ENCODE measurements at places on chromosomes 2 and 18. TPM values are rescaled to one million over a fixed set of nuclear protein-coding genes. Genes with fewer than 3 reads are reported as not detected.
A peak's percentile ranks its signal among the peaks of the same experiment; 100 is the strongest.

GRCh38 chr2:3827673-3828575, 124.5 kb downstream of the DCDC2C start:
- DNase-seq, result no peak

DNA sequence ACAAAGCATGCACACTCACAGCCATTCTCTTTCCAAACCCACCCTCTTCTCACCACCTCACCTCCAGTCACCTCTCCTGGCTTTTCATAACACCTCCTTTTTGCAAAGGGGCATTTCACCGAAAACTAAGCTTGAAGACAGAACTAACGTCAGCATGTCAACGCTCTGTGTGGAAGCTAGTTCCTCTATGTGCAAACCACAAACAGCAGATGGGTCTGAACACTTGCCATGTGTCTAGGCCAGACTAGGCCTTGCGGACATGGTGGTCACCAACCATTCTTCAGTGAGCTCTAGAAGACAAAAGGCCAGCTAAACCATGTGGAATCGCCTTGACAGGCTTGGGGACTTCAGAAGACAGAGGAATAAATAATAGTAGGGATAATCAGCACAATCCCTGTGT, 148.5 kb downstream of the TXNL1 start:
- DNase-seq, result no peak

- DNase-seq, result no peak
These were observed 64.6 kb downstream of the NCKAP1 start for GRCh38 chr2:182973441-182974352.

DNA sequence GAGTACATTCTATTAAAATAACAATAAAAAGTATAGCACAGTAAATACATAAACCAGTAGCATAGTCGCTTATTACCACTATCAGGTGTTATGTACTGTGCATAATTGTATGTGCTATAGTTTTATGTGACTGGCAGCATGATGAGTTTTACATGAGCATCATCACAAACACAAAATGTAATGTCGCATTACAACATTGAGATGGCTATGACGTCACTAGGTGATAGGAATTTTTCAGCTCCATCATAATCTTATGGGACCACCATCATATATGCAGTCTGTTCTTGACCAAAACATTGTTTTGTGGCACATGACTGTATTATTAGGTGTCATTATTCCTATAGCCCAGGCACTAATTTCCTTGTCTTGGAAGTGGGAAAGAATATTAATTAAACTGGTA, 48.6 kb downstream of the ZDBF2 start:
- DNase-seq, result no peak

- no peak for DNase-seq
These were observed 13.3 kb upstream of the PRELID3A start for GRCh38 chr18:12394428-12394827.

DNA sequence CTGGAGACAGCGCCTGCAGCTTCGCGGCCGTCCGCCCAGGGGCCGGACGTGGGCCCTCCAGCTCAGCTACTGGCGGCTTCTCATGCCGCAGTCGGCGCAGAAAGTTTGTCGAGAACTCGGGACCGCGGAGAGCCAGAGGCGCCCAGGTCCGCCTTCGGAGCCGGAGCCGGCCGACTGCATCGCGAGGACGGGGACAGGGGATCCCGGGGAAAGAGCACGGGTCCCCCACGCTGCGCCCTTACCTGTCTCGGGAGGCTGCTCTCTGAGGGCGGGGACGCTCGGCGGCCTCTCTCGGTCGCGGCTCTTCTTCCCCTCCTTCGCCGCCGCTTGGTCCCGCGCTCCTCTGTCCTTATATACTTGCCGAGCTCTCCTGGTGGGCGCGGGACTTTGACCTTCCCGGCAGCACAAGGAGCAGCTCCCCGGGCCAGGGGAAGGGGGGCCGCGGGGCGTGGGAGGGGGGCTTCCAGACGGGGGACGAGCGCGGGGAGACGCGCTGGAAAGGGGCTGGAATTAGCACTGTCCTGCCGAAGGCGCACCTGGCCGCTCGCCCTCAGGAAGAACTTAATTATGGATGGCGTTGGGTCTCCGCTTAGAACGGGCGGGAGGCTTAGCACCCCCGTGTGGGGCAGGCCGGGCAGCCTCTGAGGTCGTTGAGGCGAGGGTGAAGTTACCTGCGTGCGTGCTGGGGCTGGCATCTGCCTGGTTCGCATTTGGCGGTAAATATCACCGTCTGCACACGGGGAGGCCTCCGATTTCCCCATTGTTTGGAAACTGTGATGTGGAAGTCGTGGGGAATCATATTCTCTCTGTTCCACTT, at the start of gene POMC:
Gene POMC, minus strand, starts transcription at position 325 of the 817 bp plus-strand sequence. CDS start 3,808 bp downstream, outside the sequence.
- DNase-seq, result no peak

- no peak for DNase-seq
These were observed 87.1 kb downstream of the MEP1B start for GRCh38 chr18:32276906-32277305.

DNA sequence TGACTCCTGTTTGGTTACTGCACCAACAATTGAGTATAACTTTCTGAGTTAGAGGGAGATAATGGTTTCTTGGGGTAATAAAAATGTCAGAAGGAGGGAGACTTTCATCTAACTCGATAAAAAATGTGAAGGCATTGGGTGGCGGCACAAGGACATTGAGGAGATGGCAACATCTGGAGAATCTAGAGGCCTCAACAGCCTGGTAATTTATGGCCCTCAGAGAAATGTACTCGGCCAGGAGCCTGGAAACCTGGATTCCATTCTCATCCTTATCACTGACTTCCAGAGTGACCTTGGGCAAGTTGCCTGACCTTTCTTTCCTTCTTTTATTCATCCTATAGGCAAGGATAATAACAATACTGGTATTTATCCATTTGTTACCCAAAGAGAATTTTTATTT, 173.5 kb upstream of the MEX3C start:
- DNase-seq, result no peak

GRCh38 chr2:85986121-85986520, 97.3 kb upstream of the ST3GAL5 start:
- peak; percentile 44 for DNase-seq

DNA sequence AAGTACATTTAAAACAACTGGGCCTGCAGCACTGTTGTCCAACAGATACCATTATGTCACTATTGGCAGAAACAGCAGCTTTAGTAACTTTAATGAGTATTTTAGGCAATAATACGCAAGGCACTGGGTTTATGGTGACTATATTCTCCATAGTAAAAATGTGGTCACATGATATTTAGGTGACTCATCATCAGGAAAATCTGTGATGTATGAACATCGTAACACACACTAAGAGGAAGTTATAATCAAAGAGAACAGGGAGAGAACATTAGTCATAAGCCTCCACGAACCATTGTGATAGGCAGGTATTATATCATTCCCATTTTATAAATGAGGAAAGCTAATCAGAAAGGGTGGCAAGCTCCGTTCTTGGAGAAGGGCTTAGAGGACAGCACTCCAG, 36.9 kb downstream of the RAPH1 start:
- DNase-seq, result no peak

DNA sequence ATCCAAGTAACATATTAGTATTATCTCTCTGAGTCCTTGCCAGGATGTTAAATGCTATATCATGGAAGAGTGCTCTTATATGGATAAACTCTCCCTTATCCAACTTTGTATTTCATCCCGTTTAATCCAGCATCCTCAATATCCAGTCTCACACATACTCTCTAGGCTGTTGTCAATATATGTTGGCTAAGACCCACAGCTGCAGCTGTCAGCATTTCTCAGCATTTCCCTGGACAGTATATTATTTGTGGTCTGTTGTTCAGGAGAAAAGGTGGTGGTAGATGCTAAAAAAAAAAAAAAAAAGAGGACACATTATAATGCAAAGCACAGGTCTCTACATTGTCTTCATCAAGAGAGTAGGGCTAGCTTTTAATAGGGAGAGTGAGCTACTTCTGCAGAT, 1368.0 kb upstream of the ZEB2 start:
- DNase-seq, result no peak

DNA sequence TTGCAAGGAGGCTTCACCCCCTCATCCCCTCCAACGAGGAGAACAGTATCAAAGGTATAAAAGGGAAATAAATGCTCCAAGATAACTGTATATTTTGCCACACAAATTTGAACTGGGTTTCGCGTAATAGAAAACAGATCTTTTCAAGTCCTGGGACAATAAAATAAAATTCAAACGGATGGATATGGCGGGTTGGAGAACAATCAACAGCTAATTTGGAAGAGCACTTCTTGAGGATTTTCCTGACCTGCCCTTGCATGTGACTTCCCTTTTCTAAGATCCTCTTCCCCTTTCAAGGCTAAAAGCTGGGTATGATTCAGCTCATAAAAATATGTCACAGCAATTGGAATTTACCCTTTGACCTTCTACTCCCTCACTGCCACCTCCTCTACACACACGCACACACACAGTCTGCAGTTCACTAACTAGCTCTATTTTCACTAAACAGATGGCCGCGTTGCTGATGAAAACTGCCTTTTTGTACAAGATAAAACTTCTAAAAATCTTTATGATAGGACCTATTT, 386.9 kb downstream of the FIGN start:
- DNase-seq, result no peak

DNA sequence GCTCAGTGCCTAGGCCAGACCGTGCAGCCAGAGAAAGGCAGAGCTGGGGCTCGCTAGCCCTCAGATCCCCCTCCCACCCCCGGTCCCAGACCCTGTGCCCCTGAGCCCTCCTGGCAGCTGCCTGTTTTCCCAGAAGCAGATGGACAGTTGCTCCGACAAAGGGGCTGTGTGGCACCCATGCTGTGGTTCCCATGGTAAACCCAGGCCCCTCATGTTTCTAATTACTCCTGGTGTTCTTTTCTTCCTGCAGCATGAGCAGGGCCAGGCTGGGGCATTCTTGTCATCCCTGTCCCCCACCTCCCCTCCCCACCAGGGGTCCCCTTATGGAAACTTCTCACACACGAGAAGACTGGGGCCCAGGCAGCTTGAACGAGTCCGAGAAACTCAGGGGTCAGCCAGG, 269.6 kb downstream of the HAUS1 start:
- no peak for DNase-seq

GRCh38 chr2:74001781-74002504, 17.2 kb downstream of the TET3 start:
- no peak for DNase-seq

DNA sequence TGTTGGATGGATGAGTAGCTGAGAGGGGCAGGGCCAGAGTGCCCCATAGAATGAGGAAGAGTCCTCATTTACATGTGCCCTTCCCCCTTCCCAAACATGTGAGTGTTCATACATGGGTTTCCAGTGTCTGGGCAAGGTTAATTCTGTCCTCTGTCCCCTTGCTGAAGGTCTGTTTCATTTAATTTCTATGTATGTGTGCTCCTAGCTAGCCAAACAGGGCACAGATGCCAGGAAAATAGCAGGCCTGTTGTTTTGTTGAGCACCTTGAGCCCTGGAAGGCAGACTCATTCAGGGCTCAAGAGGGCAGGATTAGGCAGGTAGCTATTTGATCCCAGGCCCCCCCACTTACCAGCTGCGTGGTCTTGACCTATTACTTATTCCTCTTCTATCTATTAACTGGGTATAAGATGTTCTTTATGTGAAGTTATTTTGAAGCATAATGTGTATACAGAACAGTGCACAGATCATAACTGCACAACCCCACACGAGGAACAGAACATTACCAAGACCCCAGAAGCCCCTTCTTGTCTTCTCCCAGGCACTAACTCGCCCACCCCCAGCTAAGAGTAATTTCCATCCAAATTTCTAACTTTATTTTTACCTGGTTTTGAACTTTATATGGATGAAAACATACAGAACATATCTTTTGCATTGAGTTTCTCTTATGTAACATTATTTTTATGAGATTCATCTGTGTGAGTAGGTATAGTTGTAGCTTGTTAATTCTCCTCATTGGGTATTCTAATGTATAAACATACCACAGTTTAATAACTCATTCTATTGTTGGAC, 164.3 kb downstream of the RPIA start:
- DNase-seq, result no peak

GRCh38 chr18:5057386-5058348, 139.4 kb downstream of the AKAIN1 start:
- no peak for DNase-seq

- no peak for DNase-seq
These were observed 130.7 kb upstream of the KLF7 start for GRCh38 chr2:207296265-207296948.

ACOXL gene
- not detected for total RNA-seq

PSMA8 gene
- not detected for total RNA-seq

SGPP2 gene
- total RNA-seq, result not detected

IL36B gene
- not detected for total RNA-seq

CDH19 gene
- total RNA-seq, result not detected

HOXD13 gene
- not detected for total RNA-seq

CYP26B1 gene
- 0.89 TPM for total RNA-seq

AAMP gene
- total RNA-seq, result 62.9 TPM

LRRTM4 gene
- total RNA-seq, result not detected

TSPYL6 gene
- total RNA-seq, result not detected

CCDC148 gene
- 2.2 TPM for total RNA-seq

Data from osteocyte (in vitro differentiated cells).